Heart left ventricle (tissue), 16 donors: ENCODE measurements at places on chromosomes 16 and 17. TPM values are rescaled to one million over a fixed set of nuclear protein-coding genes. Genes with fewer than 3 reads are reported as not detected.

GRCh38 chr16:48592839-48593429 lies 17.0 kb downstream of the N4BP1 start:
- H3K4me3 ChIP-seq, result no peak overlapping the region
- no peaks in the 10 kb centered on the region for H3K36me3 ChIP-seq
- DNase-seq, result no peak
- H3K27ac ChIP-seq, result no peak overlapping the region
- peaks cover 43% of the 10 kb centered on the region for H3K4me1 ChIP-seq
- H3K27me3 ChIP-seq, result no peaks in the 10 kb centered on the region

RPAIN gene
- total RNA-seq, result 29.2 TPM

PTX4 gene
- not detected for total RNA-seq

GRCh38 chr17:6473128-6473767 lies 29.0 kb downstream of the PIMREG start:
- H3K27me3 ChIP-seq, result no peaks in the 10 kb centered on the region
- no peak overlapping the region for H3K27ac ChIP-seq
- no peak overlapping the region for H3K4me3 ChIP-seq
- no peaks in the 10 kb centered on the region for H3K4me1 ChIP-seq
- DNase-seq, result peak; percentile 70

C1QL1 gene
- 1.3 TPM for total RNA-seq

DNA sequence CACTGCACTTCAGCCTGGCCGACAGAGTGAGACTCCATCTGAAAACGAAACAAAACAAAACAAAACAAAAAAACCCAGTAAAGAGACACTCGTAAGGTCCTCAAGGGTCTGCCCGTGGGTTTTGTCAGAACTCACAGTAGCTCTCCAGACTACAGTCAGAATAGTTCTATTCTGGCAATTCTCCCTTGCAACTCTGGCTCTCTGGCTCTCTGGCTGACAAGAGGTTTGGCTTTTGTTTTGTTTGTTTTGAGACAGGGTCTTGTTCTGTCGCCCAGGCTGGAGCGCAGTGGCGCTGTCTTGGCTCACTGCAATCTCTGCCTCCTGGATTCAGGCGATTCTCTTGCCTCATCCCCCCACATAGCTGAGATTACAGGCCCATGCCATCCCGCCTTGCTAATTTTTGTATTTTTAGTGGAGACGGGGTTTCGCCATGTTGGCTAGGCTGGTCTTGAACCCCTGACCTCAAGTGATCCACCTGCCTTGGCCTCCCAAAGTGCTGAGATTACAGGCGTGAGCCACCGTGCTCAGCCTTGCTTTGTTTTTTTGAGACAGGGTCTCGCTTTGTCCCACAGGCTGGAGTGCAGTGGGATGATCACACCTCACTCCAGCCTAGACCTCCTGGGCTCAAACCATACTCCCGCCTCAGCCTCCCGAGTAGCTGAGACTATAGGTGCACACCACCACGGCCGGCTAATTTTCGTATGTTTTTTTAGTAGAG lies 20.5 kb upstream of the CHP2 start:
- H3K4me1 ChIP-seq, result no peaks in the 10 kb centered on the region
- no peak for DNase-seq
- H3K27me3 ChIP-seq, result no peaks in the 10 kb centered on the region
- no peak overlapping the region for H3K4me3 ChIP-seq
- H3K27ac ChIP-seq, result no peak overlapping the region
- no peaks in the 10 kb centered on the region for H3K36me3 ChIP-seq

SLC9A5 gene
- 0.91 TPM for total RNA-seq

CES1 gene
- 23.7 TPM for total RNA-seq

CNTNAP1 gene
- total RNA-seq, result 3.1 TPM

DNA sequence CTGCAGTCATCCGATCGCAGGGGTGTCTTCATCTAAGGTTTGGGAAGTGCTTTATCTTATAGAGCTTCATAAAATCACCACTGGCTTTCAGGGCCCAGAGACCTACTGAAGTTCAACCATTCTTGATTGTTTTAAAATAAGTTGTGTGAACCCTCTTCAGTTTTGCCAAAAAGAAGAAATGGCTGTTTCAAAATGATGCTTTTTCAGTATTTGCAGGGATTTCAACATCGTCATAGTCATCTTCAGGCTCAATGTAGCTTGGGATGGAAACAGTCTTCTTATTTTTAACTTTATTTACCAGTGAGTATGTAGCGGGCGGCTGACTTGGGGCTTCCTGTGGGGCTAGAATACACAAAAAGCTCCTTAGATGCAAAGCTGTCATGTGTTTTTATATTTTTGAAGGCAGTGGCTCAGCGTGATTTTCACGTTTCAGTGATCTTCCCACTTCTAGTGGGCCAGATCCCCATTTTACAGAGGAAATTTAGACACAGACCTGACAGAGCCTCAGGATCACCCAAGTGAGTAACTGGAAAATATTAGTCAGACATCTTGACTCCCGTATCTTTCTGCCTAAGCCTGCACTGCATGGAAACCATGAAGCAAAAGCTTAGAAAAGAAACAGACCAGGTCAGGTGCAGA lies 19.1 kb upstream of the ZNF594 start:
- no peak overlapping the region for H3K4me3 ChIP-seq
- H3K36me3 ChIP-seq, result peaks cover 22% of the 10 kb centered on the region
- H3K27ac ChIP-seq, result no peak overlapping the region

DNA sequence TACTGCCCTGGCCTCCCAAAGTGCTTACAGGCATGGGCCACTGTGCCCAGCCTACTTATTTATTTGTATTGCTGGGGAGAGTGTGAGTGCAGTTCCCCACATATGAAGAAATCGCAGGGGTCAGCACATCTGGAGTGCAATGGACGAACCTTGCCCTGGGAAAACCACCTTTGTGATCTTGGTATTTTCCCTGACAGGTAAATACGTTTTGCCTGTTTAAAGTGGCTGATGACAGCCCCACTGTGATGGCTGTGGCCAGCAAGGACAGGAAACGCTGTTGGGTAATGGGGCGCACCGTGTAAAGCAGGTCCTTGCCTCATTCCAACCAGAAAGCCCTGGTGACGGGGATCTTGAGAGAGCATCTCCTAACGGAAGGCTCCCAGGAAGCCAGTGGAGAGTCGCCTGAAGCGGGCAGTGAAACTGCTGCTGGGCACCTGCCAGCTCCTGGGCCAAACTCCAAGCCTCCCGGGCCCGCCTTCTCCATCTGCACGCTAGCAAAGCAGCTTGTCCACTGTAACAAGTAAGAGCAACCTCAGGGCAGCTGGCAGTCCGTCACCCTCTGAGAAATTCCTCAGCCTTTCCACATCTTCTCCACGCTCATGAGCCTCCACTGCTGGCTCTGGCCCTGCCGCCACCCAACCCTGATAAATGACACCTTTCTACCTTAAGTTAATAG lies 17.5 kb downstream of the EMC8 start:
- peaks cover 67% of the 10 kb centered on the region for H3K36me3 ChIP-seq
- H3K4me3 ChIP-seq, result no peak overlapping the region
- H3K4me1 ChIP-seq, result no peaks in the 10 kb centered on the region
- peak; percentile 59 for DNase-seq
- no peak overlapping the region for H3K27ac ChIP-seq

GRCh38 chr17:52105591-52105990 lies 52.9 kb downstream of the CA10 start:
- no peaks in the 10 kb centered on the region for H3K27me3 ChIP-seq
- no peak overlapping the region for H3K27ac ChIP-seq
- no peaks in the 10 kb centered on the region for H3K36me3 ChIP-seq
- H3K4me1 ChIP-seq, result no peaks in the 10 kb centered on the region
- no peak for DNase-seq

- peaks cover 38% of the 10 kb centered on the region for H3K4me1 ChIP-seq
- no peak for DNase-seq
- H3K27me3 ChIP-seq, result no peaks in the 10 kb centered on the region
- no peak overlapping the region for H3K4me3 ChIP-seq
These were observed 66.6 kb downstream of the SIAH1 start for GRCh38 chr16:48318630-48319029.

C16orf89 gene
- 2.2 TPM for total RNA-seq

NUTF2 gene
- total RNA-seq, result 76.2 TPM

CEP112 gene
- total RNA-seq, result 12.4 TPM

SPATA33 gene
- total RNA-seq, result 3.1 TPM

GRCh38 chr16:15822957-15823356 lies 33.9 kb downstream of the MYH11 start:
- no peak for DNase-seq
- H3K36me3 ChIP-seq, result no peaks in the 10 kb centered on the region
- H3K4me1 ChIP-seq, result no peaks in the 10 kb centered on the region
- H3K27ac ChIP-seq, result no peak overlapping the region

DNA sequence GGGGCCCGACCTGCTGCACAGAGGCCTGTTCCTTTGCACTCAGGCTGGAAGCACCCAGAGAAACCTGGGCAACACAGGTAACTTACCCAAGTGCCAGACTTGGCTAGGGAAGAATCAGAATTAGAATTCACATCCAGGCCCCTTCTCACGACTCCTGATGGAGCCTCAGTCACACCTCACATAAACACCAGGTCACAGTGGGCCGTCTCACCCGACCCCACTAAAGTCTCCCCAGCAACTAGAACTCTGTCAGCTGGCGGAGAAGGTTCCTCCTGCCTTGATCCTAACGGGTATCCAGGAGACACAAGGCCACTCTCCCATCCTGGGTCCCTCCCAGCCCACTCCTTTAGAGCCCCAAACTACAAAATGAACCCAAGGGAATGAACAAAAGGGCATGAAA lies 6.4 kb downstream of the TK2 start:
- no peak overlapping the region for H3K4me3 ChIP-seq
- peaks cover 47% of the 10 kb centered on the region for H3K36me3 ChIP-seq
- H3K27ac ChIP-seq, result no peak overlapping the region
- H3K4me1 ChIP-seq, result no peaks in the 10 kb centered on the region
- no peak for DNase-seq

- H3K27me3 ChIP-seq, result no peaks in the 10 kb centered on the region
- H3K4me3 ChIP-seq, result no peak overlapping the region
- H3K27ac ChIP-seq, result no peak overlapping the region
- H3K36me3 ChIP-seq, result no peaks in the 10 kb centered on the region
- no peak for DNase-seq
These were observed 1.2 kb downstream of the LLGL2 start for GRCh38 chr17:75526555-75527270.
